ENCODE measurements at places on chromosomes 3 and 15. TPM values are rescaled to one million over a fixed set of nuclear protein-coding genes. Genes with fewer than 3 reads are reported as not detected.

DNA sequence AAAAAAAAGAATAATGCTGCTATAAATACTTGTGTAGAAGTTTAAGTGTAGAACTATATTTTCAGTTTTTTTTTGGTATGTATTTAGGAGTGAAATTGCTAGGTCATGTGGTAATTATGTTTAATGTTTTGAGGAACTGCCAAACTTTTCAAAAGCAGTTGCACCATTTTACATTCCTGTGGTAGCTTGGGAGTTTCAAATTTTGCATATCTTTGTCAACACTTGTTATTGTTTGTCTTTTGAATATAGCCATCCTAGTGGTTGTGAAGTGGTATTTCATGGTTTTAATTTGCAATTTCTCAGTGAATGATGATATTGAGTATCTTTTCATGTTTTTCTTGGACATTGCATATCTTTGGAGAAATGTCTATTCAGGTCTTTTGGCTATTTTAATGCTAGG, 30.4 kb downstream of the SKIL start:
- H3K36me3 ChIP-seq = peaks cover 51% of the 10 kb centered on the region
- H3K27me3 ChIP-seq = no peaks in the 10 kb centered on the region
- H3K4me3 ChIP-seq = no peak overlapping the region

The MKRN2OS gene
- not detected for total RNA-seq

GRCh38 chr15:56472278-56472677, 7.3 kb upstream of the MNS1 start:
- peaks cover 13% of the 10 kb centered on the region for H3K4me1 ChIP-seq
- no peak overlapping the region for H3K4me3 ChIP-seq
- no peaks in the 10 kb centered on the region for H3K36me3 ChIP-seq
- peaks cover 22% of the 10 kb centered on the region for H3K27me3 ChIP-seq

- H3K27ac ChIP-seq = peak overlapping the region; percentile 38
- no peak overlapping the region for H3K4me3 ChIP-seq
- H3K4me1 ChIP-seq = peaks cover 55% of the 10 kb centered on the region
- H3K27me3 ChIP-seq = peaks cover 12% of the 10 kb centered on the region
- peaks cover 8% of the 10 kb centered on the region for H3K36me3 ChIP-seq
- DNase-seq = no peak
Observed at GRCh38 chr3:46091046-46091445, 63.8 kb upstream of the XCR1 start.

The STRIT1 gene
- not detected for total RNA-seq

- no peak for DNase-seq
- no peaks in the 10 kb centered on the region for H3K4me1 ChIP-seq
- no peaks in the 10 kb centered on the region for H3K36me3 ChIP-seq
- H3K27ac ChIP-seq = no peak overlapping the region
- no peak overlapping the region for H3K4me3 ChIP-seq
Observed at GRCh38 chr15:26722621-26723160, 50.2 kb downstream of the GABRB3 start.

DNA sequence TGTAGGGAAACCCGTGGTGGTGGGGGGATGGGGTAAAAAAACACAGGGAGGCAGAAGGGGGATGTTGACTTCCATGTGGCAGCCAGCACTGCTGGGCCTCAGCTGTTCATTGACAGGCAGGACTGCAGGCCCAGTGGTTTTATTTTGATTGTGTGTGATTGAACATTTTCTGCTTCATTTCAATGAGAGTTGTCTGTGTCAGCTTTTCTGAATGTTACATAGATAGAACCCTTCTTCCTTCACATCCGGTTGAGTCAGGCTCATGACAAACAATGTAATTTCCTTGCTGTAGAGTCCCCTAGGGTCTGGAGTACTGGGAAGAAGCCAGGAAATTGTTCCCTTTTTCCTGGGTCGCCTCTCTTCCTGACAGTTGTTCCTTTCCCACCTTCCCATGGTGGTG, 8.2 kb upstream of the RPP25 start:
- H3K27me3 ChIP-seq = peaks cover 19% of the 10 kb centered on the region
- H3K4me3 ChIP-seq = no peak overlapping the region

DNA sequence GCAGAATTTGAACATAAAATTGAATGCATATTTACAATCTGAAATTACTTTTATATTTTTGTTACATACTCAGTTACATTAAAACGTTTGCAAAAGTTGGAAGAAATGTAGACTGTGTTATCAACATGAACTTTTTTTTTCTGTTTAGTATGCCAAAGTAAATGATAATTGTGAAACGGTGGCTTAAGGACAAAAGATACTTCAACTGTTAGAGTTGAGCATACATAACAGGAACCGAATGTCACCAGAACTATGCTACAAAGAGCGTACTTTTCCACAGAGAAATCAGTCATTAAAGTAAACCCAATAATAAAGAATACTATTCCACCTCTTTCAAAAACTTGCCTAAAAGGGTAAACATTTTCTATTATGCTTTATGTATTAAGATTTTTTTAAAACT, 14.3 kb upstream of the DHX36 start:
- H3K36me3 ChIP-seq = no peaks in the 10 kb centered on the region
- H3K27ac ChIP-seq = no peak overlapping the region
- H3K27me3 ChIP-seq = peaks cover 23% of the 10 kb centered on the region
- no peak overlapping the region for H3K4me3 ChIP-seq
- no peaks in the 10 kb centered on the region for H3K4me1 ChIP-seq
- no peak for DNase-seq

GRCh38 chr15:101151288-101151687, 100.6 kb downstream of the CHSY1 start:
- no peak overlapping the region for H3K4me3 ChIP-seq
- no peaks in the 10 kb centered on the region for H3K27me3 ChIP-seq
- H3K4me1 ChIP-seq = peaks cover 32% of the 10 kb centered on the region
- DNase-seq = no peak
- H3K27ac ChIP-seq = no peak overlapping the region
- no peaks in the 10 kb centered on the region for H3K36me3 ChIP-seq

- no peak overlapping the region for H3K4me3 ChIP-seq
- H3K27ac ChIP-seq = no peak overlapping the region
- H3K27me3 ChIP-seq = no peaks in the 10 kb centered on the region
Observed at GRCh38 chr3:50139308-50139707, 15.8 kb upstream of the SEMA3F start.

DNA sequence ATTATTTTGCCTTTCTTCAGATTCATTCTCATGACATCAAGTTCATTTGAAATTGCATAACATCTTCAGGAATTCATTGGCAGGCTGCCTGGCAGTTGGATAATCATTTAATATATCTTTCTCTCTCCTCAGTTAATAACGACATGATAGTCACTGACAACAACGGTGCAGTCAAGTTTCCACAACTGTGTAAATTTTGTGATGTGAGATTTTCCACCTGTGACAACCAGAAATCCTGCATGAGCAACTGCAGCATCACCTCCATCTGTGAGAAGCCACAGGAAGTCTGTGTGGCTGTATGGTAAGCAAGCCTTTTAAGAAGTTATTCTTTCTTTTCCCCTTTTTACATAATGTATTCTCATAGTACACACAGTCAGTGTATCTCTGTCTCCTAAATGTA, 38.2 kb downstream of the TGFBR2 start:
- peaks cover 48% of the 10 kb centered on the region for H3K36me3 ChIP-seq
- H3K4me1 ChIP-seq = peaks cover 78% of the 10 kb centered on the region
- peak overlapping the region; percentile 61 for H3K4me3 ChIP-seq
- peak; percentile 89 for DNase-seq
- no peaks in the 10 kb centered on the region for H3K27me3 ChIP-seq

The CD200 gene
- 144 TPM for total RNA-seq

DNA sequence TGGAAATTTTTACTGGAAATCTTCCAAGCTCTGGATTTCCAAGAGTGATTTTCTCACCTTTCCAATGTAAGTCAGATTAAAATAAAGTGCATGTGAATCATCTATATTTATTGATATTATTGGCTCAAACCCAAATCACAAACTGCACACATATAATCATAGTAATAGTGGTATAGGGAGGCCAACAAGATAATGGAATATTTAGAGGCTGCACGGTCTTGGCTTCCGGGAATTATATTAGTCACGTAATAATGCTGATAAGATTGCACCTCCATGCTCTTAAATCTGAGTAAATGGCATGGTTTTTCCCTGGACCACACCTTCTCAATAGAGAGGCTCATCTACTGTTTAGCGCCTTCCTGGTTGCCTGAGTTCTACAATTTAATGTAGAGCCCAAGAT, 567.1 kb upstream of the NR2F2 start:
- no peak overlapping the region for H3K4me3 ChIP-seq
- H3K27me3 ChIP-seq = peaks cover 4% of the 10 kb centered on the region
- DNase-seq = no peak
- H3K4me1 ChIP-seq = no peaks in the 10 kb centered on the region

- peak overlapping the region; percentile 94 for H3K27ac ChIP-seq
- H3K36me3 ChIP-seq = peaks cover 13% of the 10 kb centered on the region
- DNase-seq = no peak
- H3K4me1 ChIP-seq = peaks cover 8% of the 10 kb centered on the region
- peak overlapping the region; percentile 93 for H3K4me3 ChIP-seq
Observed at GRCh38 chr3:49428752-49429080, 408 bp downstream of the NICN1 start.
